Stimulated activated CD8-positive, alpha-beta memory T cell treated with anti-CD3 and anti-CD28 coated beads, Interleukin-2, amount 100 ng/mL, for 1 hour (primary cell): ENCODE measurements at places on chromosomes 2 and 18.

- DNase-seq, result no peak
These were observed 10.7 kb upstream of the CCDC88A start for GRCh38 chr2:55430211-55430975.

DNA sequence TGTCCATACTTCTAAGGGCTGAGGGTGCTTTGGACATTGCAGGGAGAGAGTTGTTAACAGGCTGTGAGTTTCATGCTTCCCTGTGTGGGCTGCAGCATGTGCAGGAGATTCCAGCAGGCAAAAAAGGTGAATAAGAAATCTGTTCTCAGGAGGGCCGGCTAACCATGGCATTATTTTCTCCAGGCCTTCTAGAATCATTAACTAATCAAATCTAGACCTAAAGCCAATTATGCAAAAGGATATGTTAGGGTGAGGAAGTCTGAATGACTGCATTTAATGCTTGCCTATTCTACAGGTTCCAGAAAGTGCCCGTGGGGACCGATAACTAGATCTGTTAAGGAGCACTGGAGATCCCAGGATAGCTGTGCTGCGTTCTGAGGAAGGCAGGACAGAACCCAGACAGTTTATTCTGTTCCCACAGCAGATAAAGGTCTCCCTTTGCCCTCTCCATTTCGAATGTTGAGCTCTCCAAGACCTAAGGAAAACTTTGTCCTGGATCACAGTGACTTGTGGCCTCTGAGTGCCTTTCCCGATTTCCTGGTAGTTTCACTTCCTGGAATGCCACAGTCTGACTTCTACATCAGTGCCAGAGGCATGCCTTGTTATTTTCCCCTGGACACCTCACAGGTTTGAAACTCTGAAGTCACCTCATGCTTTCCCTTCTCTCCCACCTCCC, 50.0 kb upstream of the ZFP36L2 start:
- DNase-seq, result no peak

DNA sequence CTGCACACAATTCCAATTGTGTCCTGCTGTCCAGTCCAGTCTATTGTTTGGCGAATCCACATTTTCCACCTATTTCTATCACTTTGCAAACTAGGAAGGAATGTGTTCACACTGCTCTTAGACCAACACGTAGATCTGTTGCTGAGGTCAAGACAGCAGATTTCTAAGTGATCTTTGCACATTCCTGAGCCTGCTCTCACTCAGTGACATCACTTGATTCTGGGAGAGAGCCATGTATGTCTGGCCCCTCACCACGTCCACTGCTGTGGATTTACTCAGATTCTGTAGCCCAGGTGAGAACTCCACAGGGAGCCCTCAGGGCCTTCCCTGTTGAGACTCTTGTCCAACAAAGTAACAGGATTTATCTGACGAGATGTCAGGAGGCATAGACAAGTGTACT, 317.2 kb downstream of the TSN start:
- no peak for DNase-seq

GRCh38 chr2:88844960-88845359, 153.5 kb downstream of the RPIA start:
- DNase-seq, result no peak

DNA sequence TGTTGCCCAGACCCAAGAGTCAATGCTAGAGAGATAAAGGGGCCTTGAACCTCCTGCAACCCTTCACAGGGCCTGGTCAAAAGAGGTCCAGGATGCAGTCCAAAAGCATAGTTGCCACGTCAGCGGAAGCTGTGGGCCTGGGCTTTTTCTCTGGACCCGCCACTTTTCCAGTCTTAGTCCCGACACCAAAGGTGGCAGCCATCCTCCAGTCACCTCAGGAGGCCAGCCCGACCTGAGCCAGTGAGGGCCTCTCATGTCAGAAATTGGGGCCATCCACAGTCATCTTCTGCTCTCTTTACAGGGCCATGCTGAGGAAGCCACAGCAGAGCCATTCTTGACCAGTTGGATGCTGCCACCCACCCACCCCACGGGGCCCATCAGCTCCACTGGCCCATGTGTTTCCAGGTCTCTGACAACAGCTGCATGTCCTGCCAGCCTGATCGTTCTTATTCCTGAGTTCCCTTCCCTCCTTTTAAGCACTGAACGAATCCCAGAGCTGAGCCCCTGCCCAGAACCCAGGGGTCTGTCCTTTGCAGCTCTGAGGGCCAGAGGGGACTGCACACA, 34.1 kb upstream of the KLHL29 start:
- DNase-seq, result no peak

GRCh38 chr2:64192125-64192479, 47.9 kb upstream of the PELI1 start:
- DNase-seq, result no peak

- DNase-seq, result no peak
These were observed 53.7 kb upstream of the SLC4A10 start for GRCh38 chr2:161570424-161571050.

- DNase-seq, result no peak
These were observed 97.4 kb downstream of the ADD2 start for GRCh38 chr2:70670626-70671025.

GRCh38 chr18:24924066-24924716, 427.8 kb downstream of the ZNF521 start:
- no peak for DNase-seq

DNA sequence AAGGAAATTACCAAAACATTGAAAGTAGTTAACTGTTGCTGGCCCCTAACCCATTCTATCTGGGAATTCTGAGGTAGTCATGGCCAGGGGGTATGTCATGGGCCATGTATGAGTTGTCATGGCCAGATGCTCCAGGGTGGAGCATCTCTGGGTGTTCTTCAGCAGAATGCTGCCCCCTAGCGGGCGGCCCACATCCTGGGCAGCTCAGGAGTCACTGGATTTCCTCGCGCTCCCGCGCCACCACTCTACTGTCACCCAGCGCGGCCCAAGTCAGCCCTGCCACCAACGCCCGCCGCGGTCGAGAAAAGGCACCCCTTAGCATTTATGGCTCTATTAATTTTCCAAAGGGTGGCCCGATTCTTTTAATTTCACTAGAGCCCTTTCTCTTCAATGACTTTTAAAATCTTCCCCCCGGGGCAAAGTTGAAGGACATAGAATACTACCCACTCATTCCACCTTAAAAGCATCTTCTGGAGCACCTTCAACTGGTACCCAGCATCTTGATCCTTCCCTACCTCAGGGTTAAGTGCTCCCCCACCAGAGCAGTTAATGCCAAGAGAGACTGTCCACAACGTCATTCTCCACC, 41.6 kb downstream of the PKDCC start:
- DNase-seq, result no peak
